DND-41 (cell line): ENCODE measurements at places on chromosomes 11 and 22.

DNA sequence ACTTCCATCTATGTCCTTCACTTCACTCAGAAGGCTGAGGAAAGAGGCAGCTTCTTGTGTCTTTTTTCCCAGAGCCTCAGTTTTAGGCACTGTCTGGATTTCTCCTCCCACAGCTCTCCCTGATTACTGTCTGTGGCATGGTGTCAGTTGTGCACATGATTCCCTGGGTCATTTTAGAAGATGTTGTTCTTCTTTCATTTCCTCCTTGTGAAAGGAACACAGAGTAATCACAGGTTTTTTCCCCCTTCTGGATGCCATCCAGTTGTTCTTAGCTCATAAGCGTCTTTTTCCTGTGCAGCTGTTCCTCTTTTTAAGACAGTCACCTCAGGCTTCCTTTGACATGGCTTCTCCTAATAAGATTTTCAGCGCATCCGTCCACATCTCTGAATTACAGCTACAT is 212.2 kb downstream of the FAM181B start:
- DNase-seq = no peak

DNA sequence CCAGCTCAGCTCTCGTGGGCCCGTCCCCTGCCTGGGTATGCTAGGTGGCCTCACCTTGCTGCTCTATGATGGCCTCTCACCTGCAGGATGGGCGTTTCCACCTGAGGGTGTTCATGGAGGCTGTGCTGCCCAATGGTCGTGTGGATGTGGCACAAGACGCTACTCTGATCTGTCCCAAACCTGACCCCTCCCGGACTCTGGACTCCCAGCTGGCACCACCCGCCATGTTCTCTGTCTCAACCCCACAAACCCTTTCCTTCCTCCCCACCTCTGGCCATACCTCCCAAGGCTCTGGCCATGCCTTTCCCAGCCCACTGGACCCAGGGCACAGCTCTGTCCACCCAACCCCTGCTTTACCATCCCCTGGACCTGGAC is 2.1 kb downstream of the ZP1 start:
- no peak for DNase-seq

DNA sequence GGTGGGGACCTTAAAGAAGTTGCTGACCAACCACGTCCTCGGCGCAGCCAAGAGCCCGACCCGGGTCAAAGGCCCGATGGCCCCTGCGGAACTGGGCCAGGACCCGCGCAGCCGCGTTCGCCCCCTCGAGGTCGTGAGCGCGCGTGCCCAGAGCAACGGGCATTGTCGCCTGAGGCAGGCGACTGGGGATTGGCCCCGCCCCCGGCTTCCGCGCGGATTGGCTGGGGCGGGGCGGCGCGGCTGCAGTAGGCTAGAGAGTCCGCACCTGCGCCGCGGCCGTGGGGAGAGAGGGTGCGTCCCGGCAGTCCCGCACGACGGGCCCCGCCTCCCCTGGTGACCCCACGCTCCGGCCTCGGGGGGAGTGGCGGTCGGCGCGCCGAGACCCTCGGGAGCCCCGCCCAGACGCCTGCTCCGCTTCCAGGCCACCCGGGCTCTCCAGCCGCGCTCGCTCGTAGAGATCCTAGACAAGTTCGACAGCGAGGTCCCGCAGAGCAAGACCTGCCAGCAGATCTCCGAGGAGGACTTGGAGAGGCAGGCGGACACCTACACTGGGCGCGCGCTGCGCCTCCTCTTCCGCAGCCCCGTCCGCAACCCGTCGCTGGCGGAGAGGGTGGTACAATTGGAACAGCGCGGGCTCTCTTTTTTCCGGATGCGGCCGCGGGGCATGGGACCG is 8.3 kb upstream of the PPIL2 start:
- peak; percentile 88 for DNase-seq

- no peak for DNase-seq
Observed at GRCh38 chr22:31123292-31123602, 481 bp downstream of the INPP5J start.

DNA sequence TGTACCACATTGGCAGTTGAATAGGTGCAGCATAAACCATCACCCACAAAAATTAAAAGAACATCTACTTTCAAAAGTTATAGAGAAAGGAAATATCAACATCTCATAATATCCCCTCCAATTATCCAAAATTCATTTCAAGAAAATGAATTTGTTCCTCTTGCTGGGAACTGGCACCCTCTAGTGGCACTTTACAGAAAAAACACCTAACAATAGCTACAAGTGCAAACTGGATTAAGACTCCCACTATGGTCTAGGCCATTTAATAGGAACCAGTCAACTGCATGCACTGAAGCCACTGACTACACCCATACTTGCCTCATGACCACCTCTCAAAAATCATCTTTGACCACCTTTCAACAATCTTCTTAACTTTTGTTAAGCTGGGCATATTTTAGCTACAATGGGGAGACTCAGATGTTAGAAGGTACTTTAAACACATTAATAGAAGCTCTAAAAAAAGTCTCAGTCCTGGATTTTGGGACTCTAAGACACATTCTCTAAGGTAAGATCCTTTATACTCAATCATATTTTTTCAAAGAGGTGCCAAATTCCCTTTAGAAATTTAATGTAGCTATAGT is 17.3 kb downstream of the TRAF6 start:
- peak; percentile 37 for DNase-seq

- no peak for DNase-seq
Observed at GRCh38 chr22:38171927-38172831, 9.5 kb downstream of the PLA2G6 start.

DNA sequence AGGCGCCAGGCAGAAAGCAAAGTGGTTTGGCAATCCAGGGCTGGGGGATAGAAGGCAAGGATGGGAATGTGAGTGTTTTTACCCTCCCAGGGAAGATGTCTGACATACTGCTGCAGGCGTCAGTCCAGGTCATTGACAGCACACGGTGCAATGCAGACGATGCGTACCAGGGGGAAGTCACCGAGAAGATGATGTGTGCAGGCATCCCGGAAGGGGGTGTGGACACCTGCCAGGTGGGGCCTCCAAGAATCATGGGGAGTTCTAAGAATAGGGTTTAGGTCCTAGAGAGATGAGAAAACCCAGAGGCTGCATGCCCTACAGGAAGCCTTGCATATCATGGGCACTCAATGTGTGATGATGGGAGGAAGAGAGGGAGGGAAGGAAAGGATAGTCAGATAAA is 28.3 kb upstream of the SMIM35 start:
- no peak for DNase-seq

DNA sequence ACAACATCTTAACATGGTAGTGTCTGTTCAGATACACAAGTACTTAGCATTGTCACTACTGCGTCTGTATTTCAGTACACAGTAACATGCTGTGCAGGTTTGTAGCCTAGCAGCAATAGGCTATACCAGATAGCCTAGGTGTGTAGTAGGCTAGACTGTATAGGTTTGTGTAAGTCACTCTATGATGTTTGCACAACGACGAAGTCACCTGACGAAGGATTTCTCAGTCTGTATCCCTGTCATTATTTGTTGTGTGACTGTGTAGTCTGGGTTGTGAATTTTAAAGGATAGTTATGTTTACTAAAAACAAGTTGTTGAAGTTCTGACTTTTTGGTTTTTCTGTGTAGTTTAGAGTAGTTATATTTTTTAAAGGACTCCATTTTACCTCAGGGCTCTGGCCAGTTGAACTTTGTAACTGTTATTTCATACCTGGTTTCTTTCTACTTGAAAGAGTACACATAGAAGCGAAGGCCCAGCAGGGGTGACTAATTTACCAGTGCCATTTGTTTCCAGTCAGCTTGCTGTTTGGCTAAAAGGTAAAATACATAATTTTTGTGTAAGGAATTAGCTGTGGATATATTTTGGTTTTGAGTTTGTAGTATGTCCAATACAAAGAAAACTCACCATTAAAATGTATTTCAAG is 72.3 kb downstream of the PPP6R3 start:
- no peak for DNase-seq

- peak; percentile 86 for DNase-seq
Observed at GRCh38 chr11:117946842-117947526, 17.8 kb upstream of the TMPRSS13 start.

DNA sequence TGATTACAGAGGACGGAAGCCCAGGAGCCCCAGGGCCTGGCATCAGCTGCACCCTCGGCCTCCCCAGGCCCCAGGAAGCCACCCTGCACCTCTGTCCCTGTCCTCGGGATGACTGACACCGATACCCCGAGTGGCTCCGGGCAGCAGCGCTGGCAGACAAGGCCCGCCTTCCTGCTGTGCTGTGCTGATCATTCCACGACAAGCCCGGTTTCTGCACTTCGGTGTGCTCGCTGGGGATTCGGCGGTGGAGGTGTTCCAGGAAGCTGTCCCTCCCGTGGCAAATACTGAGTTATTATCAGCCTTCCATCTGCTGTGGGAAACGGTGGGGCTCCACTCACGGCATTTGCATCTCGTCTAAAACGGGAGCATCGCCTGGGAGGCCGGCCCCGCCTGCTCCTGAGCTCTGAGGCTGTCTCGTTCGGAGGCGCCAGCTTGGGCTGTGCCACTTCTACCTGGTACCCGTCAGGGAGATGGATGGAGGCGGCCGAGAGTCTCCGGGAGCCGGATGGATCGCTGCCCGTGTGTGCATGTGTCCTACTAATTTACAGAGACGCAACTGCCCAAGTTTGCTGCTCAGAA is 506.1 kb downstream of the BRD1 start:
- no peak for DNase-seq

DNA sequence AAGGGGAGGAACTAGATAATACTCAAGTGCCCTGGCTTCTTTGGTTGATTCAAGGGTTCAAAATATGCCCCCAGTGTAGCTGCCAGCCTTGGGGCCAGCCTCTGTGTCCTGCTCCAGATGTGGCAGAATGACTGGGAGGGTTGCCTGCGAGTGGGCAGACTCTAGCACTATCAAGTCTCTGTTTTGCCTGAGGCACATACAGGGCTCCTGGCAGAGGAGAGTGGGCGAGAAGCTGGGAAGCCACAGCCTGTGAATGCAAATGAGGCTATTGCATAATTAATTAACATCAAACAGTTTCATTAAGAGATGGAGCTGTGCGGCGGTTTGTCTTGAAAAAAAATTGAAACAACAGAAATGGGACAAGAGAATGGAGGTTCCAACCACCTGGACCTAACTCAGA is 50.8 kb downstream of the BUD13 start:
- no peak for DNase-seq

DNA sequence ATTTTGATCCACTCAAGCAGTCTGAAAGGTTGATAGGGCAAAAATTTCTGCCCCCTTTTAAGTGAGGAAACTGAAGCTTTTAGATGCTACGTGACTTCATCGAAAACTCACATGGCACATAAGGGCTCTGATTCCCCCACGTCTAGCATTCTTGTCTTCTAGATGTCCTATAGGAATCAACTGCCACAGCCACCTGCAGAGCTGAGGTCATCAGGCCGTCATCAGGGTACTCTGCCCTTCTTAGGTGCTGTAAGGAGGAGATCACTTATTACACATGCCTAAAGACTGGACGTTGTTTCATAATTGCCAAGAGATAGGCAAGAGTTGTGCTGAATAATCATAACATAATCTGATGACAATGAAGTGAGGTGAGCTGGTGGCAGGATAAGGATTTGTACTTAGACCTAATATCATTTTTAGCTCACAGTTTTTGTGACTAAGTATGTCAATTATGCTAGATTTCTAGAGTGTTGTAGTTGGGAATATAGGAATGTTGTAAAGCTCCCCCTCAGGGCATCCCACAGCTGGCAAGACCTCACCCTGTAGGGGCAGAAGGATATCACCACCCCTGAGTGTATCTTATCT is 349.4 kb downstream of the METTL15 start:
- no peak for DNase-seq

- no peak for DNase-seq
Observed at GRCh38 chr11:103378931-103379330, 269.7 kb downstream of the DYNC2H1 start.

- no peak for DNase-seq
Observed at GRCh38 chr22:44337678-44338004, 24.9 kb upstream of the SHISAL1 start.

GRCh38 chr11:85809863-85810262 is 1.1 kb downstream of the SYTL2 start:
- no peak for DNase-seq

GRCh38 chr22:18035751-18036150 is 11.4 kb upstream of the MICAL3 start:
- no peak for DNase-seq

DNA sequence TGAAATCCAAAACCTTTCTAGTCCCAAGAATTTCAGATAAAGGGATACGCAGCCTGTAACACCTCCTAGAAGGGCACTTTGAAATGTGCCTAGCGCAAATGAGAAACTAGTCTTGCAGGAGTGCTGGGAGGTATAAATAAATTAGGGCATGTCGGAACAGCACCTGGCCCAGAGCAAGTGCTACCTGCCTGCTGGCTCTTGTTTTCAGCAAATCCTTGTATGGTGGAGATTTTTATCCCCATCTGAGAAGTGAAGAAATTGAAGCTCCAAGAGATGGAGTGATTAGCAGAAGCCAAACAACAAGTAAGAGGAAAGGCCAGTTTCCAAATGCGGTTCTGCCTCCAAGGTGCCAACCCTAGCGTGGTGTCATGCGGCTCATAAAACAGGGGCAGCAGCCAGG is 36.7 kb upstream of the TFIP11 start:
- no peak for DNase-seq

GRCh38 chr11:63536669-63537292 is at the start of gene PLAAT4:
Gene PLAAT4 (plus strand): TSS chr11:63536808. CDS start chr11:63536869, 61 bp downstream.
- DNase-seq = peak; percentile 64

- no peak for DNase-seq
Observed at GRCh38 chr11:33383075-33383919, 126.1 kb downstream of the HIPK3 start.

GRCh38 chr22:28798810-28799605 is 1.4 kb downstream of the XBP1 start:
- peak; percentile 50 for DNase-seq

DNA sequence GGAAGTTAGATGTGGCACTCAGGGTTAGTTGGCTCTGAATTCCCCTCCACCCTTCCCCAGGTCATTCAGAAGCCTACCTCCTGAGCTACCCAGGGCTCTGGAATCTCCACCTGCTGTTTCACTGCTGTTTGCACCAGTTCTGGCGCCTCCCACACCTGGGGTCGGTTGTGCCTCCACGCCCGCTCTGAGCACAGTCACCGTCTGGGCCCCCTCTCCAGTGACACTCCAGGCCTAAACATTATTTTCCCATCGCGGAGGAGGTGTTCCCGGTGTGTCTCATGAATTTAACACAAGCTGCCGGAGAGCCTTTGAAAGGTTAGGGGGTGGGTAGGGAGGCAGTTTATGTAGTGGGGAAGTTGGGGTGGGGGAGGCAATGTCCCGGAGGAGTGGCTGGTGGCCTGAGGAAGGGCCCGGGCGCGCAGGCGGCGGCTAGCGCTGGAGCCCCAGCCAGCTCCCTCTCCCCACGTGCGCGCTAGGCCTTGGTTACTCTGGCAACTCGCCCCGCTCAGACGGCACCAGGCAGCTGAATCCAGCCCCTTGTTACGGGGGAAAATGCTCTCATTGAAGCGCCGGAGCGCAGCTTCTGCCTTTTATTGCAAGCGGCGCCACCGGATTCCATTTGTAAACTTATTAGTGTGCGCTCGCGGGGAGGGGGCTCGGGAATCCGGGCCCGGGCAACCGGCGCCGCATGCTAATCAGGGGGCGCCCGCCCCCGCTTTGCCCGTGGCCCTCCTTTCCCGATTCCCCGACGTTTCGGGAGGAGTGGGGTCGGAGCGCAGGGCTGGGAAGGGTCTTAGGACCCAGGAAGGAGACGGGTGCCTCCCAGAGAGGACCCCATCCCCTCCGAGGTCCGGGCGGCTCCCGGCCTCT is 52.4 kb downstream of the GRIK4 start:
- DNase-seq = no peak

GRCh38 chr22:38953577-38954413 is 3.6 kb upstream of the APOBEC3A start:
- no peak for DNase-seq

- peak; percentile 85 for DNase-seq
Observed at GRCh38 chr11:64803158-64803845, at the start of gene MAP4K2. Gene MAP4K2 (minus strand): TSS chr11:64803214. CDS start chr11:64803149, 65 bp downstream.
